Esophagus squamous epithelium (tissue), 5 donors: ENCODE measurements at places on chromosomes 5 and 9.

DNA sequence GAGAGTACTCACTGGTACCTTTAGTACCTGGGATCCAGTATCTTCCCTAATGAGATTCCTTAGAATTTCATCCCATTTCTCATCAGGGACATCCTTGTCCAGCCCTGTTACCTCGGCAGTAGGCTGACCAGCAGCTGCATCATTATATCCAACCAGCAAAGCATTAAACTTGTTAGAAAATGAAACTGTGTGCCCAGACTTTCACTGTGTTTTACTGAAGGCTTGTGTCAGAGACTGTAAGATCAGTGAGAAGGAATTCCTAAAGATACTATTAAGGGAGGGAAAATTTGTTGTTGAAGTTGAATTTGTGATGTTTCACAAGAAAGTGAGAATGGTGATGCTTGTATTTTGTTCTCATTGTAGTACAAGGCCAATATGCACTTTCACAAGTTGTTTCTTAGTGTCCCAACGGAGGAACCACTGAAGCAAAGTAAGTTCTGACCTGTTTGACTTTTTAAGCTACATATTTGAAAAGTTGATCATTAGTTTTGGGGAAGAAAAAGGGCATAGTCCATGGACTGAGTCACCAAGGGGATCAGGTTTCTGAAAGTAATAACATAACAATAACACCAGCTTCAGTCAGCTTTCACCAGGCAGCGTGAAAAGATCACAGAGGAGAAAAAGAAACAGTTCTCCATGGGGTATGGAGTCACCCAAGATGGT lies 48.8 kb downstream of the GRAMD2B start:
- DNase-seq = no peak

- DNase-seq = no peak
Measured at GRCh38 chr9:136308006-136308701, 4.3 kb upstream of the CCDC187 start.

DNA sequence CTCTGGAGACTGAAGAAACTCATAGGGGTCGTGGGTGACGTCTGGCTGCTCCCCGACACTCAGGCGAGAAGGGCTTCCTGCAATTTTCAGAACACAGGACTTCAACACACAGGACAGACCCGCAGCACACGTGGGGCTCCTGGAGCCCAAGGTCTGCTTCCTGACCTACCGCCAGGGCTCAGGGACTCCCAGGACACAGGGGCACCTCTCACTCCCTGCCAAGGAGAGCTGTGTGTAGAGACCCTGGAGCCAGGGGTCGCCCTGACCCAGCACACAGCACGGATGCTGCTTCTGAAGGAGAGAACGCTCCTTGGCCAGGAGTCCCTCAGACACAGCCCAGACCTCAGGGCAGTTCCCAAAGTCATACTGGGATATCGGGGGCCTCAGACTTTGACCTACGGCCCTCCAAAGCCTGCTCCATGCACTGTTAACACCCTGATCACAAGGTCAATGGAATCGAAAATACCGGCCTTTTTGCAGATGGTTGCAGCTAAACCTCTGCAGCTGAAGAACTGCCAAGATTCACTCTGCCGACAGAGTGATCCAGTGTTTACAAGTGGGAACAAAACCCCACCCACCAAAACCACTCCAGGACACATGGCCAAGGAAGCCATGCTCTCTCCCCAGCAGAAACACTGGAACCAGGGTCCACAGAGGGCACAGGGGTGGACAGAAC lies 13.8 kb upstream of the ZDHHC11 start:
- DNase-seq = no peak

DNA sequence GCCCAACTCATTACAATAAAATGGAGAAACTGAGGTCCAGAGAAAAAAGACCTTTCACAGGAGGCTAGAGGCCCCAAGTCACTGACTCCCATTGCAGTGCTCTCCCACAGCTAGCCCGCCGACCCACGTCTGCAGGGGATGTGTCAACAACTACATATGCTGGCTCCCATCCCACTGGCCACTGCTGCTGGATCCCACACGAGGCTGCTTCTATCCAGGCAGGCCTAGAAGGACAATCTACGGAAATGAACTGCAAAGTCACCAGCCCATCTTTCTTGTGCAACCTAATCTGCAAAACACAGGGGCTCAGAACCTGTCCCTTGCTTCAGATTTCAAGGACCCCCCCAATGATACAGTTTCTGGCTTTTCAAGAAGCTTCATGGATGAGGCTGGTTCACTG lies 24.0 kb downstream of the RAPGEF1 start:
- no peak for DNase-seq

- DNase-seq = peak; percentile 30
Measured at GRCh38 chr5:141637767-141638419, 1.1 kb downstream of the RELL2 start.

- no peak for DNase-seq
Measured at GRCh38 chr9:37974506-37975173, 70.7 kb upstream of the SLC25A51 start.

GRCh38 chr5:131536211-131536826 lies 98.7 kb downstream of the RAPGEF6 start:
- DNase-seq = no peak

DNA sequence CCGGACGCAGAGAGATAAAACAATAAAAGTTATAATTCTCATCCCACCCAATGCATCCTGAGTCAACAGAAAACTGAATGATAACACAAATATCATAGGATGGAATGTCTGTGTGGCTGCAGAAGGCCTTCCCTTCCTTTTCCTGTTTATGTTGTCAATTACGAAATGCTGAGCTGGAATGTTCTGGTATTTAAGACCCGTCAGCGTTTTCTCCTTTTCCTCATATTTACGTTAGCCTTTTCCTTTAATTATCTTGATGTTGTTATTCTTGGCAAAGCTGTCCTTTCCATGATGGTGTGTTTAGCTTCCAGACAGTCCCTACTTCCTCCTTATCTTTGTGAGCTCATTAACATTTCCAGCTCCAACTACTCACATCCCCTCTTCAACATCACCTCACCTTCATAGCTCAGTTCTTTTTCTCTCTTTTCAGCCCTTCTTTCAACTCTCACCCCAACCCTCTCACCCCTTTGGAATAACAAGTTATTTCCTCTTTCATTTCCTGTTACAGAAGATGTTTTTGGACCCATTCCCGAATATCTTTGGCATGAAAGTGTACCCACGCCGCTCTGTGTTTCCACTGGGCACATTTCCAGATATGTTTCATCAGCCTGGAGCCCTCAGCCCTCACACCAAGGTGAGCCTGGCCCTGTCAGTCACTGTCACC lies 221.6 kb downstream of the NR2F1-AS1 start:
- DNase-seq = no peak

GRCh38 chr5:151470439-151470838 lies 23.0 kb downstream of the SLC36A1 start:
- DNase-seq = no peak

- no peak for DNase-seq
Measured at GRCh38 chr5:23223846-23224245, 283.6 kb upstream of the PRDM9 start.

GRCh38 chr5:1445689-1446601 lies 705 bp upstream of the SLC6A3 start:
- no peak for DNase-seq

DNA sequence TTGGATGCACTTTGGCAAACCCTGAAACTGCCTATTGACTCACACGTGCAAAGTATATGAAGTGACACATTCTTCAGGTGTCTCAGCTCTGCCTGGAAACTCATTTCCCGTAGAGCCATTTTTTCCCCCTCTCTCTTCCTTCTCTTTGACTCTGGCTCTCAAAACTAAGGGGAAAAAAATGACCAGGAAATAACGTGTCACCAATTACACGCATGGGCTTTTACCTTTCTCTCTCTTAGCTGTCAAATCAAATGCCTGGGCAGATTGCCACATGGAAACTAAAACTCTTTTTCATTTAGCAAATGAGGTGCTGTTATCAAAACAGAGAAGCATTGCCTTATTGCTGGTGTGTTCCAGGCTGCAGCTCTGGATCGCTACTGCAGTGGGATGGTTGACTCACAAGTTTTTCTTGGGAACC lies 18.3 kb upstream of the IFNK start:
- no peak for DNase-seq
